RCC 7860 (cell line): ENCODE measurements at places on chromosomes 2 and 18.
A peak's percentile ranks its signal among the peaks of the same experiment; 100 is the strongest.

GRCh38 chr2:239828192-239828972 is 196.8 kb downstream of the NDUFA10 start:
- DNase-seq, result no peak

DNA sequence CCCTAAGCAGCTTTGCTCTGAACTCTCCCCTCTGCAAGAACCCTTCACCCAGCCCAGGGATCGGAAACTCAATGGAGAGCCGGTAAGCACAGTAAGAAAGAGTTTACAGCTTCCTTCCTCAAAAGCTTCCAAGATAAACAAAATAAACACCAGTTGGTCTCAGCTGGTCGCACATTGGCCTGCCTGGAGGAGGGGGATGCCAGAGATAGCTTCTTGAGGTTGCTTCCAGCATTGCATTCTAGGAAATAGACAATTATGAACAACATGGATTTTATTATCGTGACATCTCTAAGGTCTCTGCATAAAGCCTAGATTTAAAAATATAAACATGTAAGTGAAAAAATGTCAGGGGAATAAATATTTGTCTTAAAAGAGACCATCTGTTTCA is 141.5 kb upstream of the PKDCC start:
- no peak for DNase-seq

DNA sequence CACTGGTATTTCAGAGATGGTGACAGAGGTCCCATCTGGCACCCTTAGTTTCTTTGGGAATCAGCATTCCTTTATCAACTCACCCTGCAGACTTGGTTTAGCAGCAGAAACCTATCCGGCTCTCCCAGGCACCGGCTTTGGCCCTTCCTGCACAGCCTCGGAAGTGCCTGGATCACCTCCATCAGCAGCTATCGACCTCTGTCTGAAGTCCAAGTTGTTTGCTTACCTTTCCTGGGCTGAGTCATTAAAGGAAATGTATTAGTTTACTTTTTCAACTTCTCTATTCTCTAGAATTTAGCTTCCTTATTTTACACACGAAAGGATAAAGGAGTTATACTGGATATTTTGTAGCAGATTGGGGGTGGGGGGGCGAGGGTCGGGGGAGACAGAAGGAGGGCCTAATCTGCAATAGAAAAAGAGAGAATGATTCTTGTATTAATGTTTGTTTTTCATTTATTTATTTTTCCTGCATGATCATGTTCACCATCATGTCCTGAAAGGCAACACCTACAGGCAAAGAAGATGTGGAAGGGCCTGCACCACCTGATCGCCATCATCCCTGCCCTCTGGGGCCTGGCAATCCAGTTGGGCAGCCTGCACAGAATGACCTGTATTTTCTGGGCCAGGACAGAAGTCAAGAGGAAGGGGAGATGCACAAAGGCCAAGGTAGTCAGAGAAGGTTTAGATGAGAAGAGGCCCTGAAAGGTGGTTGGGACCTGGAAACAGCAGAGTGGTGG is 22.1 kb upstream of the MAT2A start:
- DNase-seq, result no peak

DNA sequence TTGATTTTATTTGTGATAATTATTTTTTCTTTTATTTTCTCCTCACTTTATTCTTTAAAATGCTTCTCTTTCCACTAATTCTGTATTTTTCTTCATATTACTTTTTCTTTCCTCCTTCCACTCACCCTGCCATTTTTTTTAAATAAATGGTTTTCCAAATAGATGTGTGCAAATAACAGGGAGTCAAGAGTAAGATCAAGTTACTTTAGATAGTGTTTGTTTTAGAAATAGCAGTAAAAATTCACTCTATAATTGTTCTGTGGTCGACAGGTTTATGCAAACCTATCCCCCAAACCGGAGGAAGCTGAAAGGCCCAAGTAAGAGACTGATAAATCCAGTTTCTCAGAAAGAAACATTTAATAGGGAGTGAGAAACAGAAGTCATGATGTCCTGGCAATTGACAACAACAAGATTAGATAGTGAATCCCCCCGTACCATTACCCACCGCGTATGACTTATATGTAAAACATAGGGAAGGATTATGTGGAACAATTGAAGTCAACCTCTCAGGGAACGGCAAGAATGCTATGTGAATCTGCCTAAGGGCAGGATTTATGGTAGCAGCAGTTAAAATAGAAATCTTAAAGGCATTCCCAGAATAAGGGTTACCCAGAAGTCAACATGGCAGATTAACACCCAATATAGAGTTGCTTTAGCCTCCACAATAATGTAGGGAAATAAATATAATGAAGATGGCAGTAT is 75.5 kb downstream of the KYNU start:
- no peak for DNase-seq

DNA sequence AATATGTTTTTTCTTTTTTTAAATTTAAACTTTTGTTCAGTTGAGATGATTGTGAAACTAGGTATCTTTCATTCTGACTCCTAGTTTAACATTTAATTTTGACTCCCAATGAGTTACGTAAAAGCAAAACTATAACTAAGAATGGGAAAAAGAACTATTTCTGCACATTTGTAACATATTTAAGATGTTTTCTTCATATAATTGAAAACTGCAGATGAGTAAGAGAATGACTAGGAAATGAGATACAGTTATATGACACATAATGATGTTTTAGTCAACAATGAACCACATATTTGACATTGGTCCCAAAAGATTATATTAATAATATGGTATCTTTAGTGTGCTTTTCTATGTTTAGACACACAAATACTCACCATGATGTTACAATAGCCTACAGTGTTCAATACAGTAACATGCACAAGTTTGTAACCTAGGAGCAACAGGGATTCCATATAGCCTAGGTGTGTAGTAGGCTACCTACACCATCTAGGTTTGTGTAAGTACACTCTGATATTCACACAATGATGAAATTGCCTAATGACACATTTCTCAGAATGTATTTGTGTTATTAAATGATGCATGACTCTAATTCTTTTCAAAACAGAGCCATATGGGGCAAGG is 12.6 kb downstream of the ERMN start:
- DNase-seq, result no peak

GRCh38 chr18:8480506-8481328 is 128.5 kb upstream of the RAB12 start:
- peak; percentile 22 for DNase-seq

- no peak for DNase-seq
Measured at GRCh38 chr2:217436386-217436785, 566.4 kb downstream of the TNS1 start.

- no peak for DNase-seq
Measured at GRCh38 chr2:159711562-159712142, 654 bp upstream of the MARCHF7 start.

DNA sequence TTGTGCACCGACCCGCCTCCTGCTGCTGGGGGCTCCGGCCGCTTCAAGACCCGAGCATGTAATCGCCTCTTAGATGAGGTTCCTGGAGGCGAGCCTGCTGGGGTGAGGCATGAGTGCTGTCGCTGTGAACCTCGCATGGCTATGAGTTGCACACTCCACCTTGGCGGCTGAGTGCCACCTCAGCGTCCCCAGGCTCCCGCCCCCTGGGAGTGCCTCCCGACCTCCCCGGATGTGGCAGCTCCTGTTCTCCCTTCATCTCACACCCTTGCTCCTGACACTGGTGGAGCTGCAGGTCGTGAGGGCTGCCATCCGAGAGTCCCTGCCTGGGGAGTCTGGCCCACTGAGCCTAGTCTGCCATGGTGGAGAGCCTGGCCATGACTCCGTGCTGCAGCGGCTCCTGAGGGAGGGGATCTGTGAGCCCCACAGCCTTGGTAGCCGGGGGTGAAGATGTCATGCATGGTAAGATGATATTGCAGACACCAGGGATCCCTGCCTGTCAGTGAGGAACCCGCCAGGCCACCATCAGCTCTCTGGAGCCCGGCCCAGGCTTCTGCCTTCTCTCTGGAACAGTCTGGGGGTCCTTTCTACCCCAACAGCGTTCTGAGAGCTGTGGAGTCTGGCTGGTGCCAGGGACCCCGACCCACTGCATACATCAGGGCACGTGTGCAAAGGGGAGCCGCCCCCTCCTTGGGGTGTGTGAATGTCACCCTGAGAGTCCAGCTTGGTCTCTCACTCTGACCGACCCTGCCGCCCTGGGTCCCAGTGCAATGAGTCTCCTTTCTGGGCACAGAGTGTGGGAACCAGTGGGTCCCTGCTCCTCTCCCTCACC is 61.6 kb upstream of the HS6ST1 start:
- DNase-seq, result no peak

DNA sequence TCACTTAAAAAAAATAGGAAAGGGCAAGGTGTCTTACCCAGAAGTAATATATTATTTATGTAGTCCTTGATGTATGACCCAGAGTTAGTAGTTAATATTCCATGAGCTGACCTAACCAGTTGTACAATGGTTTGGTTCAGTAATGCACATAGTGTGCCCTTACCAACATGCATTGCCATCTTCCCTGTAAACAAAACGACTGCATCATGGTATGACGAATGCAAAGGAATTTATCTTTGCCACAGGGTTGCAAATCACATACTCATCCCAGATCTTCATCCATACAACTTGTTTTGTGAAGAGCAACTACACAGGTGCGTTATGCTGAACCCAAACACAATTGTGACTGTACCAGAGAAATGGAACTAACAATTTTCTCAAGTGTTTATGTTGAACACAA is 68.9 kb upstream of the ZSWIM2 start:
- DNase-seq, result no peak

GRCh38 chr2:62904344-62904743 is 146.3 kb upstream of the OTX1 start:
- DNase-seq, result no peak

- DNase-seq, result no peak
Measured at GRCh38 chr2:163686289-163686688, 49.5 kb downstream of the FIGN start.

DNA sequence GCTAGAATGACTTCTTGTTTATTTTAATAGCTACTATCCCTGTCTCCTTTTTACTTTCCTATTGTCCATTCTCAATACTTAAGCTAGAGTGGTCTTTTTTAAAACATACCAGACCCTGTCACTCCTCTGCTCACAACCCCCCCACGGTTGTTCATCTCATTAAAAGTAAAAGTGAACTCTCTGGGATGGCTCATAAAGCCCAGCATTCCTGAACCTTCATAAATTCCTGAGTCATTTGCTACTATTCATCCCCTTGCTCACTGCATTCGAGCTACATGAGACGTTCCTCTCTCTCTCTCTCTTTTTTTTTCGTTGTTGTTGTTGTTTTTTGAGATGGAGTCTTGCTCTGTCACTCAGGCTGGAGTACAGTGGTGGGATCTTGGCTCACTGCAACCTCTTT is 148.7 kb upstream of the DSEL start:
- no peak for DNase-seq

DNA sequence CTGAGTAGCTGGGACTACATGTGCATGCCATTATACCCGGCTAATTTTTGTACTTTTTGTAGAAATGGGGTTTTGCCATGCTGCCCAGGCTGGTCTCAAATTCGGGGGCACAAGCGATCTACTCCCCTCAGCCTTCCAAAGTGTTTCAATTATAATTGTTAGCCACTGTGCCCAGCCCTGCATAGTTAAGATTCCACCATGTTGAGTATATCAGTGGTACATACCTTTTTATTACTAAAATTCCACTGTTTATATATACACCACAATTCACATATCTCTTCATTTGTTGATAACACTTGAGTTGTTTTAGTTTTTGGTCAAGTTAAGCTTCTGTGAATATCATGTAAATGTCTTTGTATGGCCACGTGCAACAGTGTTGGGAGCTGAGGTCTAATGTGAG is 12.8 kb upstream of the FMNL2 start:
- DNase-seq, result no peak

DNA sequence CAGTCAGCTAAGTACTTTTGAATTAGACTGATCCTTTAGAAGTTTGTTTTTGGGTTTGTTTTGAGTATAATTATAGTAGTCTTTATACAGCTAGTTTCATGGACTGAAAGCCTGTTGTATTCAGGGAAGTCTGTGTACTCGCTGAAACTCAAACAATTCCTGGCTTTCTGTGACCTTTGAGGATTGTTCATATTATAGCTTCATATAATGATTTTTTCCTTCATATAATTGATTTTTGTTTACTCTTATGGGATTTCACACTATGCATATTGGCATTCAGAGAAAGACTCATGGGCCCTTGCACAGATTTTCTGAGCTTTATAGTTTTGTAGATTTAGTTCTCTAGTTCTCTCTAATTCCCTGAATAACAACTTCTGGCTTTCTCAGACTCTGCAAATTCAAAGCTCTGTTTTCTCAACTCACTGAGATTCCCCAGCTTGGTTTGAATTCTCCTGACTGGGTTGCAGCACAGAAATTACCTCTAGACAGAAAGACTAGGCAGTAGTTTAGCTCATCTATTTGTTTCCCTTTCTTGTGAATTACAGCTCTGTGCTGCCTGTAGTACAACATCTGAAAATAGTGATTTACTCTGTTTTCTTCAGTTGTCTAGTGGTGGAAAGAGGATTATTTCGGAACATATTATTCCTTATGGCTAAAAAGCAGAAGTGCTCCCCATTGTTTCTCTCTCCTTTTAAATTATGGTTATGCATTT is 495.9 kb upstream of the CNTNAP5 start:
- no peak for DNase-seq

DNA sequence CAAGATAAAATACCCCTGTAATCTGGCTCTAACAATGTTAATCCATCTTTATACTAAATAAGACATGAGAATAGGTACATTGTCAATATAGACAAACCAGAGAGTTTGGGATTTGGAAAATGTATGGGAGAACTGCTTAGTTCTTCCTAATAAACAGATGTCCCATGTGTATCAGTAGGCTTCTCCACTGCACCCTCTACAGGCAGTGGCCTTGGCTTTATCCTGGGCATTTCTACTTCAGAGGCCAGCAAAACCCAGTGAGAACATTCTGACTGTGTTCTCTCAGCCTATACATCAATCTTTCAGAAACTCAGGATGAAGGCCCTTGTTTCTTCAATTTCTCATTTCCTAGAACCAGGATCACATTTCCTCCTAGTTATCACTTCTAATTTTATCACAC is 1167.5 kb upstream of the ACVR2A start:
- no peak for DNase-seq

DNA sequence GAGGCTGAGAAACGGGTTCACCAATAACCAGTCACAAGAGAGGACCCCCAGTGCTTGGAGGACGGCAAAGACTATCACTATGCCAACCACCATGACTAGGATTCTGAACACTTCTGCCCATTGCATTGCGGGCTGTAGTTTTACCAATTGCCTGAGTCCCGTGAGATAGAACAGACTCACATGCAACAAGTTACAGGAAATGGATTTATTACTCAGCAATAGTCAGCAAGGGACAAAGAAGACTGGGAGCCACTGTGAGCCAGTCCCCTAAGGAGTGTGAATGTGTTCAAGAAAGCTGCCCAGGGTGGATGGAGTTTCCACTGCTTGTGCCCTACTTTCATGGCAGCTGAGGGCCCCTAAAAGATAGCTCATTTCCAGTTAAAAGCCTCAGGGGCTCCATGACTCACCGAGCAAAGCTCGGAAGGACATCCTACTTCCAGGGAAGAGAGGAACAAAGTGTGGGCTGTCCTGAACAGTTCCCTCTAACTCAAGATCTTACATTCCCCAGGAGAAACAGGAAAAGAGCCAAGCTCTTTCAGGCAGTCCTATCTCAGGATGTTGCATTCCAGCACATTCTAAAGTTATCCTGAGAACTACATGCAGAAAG is 54.4 kb downstream of the SLC4A3 start:
- DNase-seq, result no peak
